Activated naive CD4-positive, alpha-beta T cell treated with anti-CD3 and anti-CD28 coated beads, Interleukin-2, amount 50 U/mL, for 16 hours (primary cell): ENCODE measurements at places on chromosomes 2 and 18.
A peak's percentile ranks its signal among the peaks of the same experiment; 100 is the strongest.

DNA sequence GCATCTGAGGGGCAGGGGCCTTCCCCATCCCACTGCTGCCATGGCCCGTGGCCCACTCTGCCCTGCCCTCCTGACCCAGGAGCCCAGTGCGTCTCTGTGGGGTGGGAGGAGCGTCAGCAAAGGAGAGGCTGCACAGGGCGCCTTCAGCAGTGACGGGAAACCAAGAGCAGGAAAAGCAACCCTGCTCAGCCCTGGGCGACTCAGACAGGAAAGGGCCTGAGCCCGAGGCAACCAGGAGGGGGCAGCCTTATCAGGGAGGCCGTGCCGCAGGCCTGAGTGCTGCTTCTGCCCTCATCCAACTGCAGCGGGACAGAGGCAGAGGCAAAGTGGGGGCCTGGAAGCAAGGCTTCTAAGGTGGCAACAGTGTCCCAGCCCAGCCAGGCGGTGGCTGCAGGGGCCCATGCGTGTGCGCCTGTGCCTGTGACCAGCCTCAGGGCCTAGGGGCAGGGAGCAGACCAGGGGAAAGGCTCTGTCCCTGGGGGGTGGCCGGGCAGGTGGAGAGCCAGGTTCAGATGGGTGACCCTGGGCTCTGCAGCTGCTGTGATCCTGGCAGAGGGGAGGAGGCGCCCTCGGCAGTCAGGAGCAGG is 23.3 kb upstream of the ALPI start:
- no peak for DNase-seq

GRCh38 chr18:40222776-40223175 is 1732.3 kb upstream of the PIK3C3 start:
- no peak for DNase-seq

- DNase-seq, result no peak
Observed at GRCh38 chr2:236180831-236181453, 12.8 kb upstream of the GBX2 start.

DNA sequence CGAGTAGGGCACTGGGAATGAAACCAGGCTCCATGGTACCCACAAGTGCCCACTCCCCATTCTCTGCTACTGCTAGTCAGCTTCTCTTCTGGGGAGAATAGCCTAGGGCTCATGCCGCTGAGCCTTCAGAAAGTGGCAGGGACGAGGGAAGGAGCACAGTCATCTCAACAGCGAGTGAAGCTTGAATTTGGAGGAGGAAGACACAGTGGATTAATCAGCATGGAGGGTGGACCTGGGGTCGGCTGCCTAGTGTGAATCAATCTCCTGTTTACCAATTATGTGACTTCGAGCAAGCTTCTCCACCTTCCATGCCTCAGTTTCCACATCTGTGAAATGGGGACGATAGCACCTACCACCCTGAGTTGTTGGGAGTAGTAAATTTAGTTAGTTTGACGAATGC is 157.0 kb downstream of the SEPTIN10 start:
- DNase-seq, result no peak

- peak; percentile 41 for DNase-seq
Observed at GRCh38 chr2:7672027-7672684, 754.9 kb downstream of the RNF144A start.

- DNase-seq, result no peak
Observed at GRCh38 chr18:55351980-55352714, 235.8 kb downstream of the TCF4 start.

DNA sequence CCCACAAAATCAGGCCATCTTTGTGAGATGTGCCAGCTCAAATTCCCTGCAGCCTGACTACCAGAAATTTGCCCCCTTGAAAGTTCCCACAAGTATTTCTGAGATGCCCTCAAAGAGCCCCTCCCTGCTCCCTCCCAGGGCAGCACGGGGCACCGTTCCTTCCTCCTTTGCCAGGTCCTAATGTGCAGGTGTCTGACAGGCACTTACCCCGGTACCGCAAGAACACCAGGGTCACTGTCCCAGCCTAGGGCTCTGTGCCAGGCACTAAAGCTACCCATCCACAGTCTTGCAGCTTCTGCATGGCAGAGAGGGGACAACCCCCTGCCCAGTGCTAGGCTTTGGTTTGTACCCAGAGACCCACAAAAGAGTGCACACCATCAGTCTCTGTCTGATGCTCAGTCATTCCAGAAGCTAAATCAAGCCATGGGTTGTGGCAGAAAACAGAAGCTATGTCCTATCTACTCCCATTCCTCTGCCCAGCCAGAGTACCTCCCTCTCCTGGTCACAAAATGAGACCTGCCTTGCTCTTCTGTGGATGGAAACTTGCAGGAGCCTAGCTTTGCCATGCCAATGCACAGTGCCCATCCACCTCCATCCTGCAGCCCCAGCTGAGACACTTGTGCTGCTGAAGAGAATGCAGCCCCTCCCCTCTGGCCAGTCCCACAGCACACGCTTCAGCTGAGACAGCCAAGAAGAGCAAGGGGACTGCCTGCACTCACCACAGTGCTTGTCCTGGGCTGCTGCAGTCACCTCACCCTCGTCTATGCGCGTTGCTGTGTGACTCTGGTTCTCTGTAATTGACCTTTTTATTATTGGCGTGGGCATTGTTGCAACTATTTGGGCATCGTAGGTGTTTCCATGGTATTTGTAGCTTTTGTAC is 48.7 kb downstream of the INPP5D start:
- no peak for DNase-seq

DNA sequence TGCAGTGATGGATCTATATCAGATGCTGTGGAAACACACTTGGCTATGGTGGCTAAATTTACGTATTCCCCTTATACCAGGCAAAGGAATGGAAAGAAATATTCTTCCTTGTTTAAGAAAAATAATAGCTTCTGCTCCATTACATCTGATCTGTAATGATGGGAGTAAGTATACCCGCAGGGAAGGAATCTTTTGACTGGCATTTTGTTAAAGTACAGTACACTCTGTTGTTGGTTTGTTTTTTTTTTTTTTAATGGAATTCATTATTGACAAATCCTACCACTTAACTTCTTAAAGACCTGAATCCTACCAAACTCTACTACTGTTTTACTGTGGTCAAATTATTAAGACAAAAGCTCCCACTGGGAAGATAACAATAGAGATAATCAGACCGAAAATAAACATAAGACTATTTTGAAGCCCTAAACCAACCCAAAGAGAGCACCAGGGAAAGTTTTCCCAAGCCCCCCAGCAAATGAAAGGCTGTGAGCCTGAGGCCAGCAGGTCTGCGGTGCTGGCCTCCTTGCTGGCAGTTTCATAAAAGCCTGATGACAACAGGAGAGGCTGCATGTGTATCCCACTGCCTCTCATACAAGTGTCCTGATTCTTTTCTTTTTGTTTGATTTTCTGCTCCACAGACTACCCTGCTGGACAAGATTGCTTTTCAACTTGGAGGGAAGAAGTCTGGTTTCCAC is 101.0 kb downstream of the SLC25A12 start:
- DNase-seq, result no peak

DNA sequence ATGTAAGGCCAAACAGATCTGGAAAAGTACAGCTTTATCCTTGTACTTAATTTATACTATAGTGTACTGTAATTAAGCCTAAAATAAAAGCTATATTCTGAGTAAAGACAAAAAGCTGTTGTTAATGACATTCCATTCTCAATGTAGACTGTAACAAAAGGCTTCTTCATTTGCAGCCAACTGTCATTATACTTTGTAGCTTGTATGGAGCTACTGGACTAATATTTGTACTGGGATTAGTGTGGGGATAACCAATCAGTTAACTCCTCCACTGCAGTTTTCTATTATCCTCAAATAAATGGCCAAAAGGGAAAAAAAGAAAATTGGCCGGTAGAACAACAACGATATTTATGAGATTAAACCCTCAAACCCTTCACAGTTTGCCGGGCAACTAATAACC is 66.5 kb downstream of the STK39 start:
- DNase-seq, result no peak

- no peak for DNase-seq
Observed at GRCh38 chr18:75784390-75784789, 356.9 kb upstream of the SMIM21 start.

GRCh38 chr2:150729495-150729955 is 242.1 kb upstream of the RND3 start:
- DNase-seq, result no peak

DNA sequence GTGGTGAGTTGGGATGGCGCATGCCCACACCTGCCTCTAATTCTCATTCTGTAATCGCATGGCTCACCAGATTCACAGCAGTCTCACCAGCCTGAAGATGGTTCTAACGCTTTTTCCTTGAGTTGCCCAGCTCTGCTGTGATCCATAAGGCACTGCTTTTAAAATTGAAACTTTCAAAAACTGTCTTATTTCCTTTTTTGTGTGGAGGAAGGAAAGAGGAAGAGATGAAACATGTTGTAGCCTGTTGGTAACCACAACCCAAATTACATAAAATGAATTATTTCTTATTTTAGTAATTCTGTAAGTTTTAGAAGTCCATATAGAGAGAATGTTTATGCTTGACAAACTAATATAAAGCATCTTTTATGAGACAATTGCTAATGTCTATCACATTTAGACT is 165.4 kb downstream of the RBM43 start:
- no peak for DNase-seq

DNA sequence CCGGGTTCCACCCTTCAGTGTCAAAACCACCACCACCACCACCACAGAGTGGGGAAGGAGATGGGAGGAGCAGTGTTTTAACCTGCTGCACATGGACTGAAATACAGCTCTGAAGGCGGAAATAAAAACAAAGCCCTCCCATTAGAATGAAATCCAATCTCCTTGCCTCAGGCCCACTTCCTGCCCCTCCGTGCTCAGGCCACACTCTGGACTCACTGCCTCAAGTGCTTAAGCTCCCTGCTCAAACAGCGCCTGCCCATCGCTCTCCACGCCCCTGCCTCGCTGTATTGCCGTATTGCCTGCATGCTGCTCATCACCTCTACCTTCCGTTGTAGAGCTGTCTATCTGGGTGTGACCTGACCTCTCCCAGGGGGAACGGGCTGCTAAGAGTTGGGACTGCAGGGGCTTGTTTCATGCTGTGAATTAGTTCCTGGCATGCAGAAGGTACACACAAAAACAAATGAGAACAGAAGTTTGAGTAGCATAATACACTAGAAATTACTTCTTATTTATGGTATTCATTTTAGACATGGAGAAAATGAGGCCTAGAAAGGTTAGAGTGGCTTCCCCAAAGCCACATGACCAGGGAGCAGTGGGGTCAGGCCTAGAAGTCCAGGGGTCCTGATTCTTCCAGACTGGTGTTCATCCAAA is 31.6 kb upstream of the NEB start:
- DNase-seq, result no peak

DNA sequence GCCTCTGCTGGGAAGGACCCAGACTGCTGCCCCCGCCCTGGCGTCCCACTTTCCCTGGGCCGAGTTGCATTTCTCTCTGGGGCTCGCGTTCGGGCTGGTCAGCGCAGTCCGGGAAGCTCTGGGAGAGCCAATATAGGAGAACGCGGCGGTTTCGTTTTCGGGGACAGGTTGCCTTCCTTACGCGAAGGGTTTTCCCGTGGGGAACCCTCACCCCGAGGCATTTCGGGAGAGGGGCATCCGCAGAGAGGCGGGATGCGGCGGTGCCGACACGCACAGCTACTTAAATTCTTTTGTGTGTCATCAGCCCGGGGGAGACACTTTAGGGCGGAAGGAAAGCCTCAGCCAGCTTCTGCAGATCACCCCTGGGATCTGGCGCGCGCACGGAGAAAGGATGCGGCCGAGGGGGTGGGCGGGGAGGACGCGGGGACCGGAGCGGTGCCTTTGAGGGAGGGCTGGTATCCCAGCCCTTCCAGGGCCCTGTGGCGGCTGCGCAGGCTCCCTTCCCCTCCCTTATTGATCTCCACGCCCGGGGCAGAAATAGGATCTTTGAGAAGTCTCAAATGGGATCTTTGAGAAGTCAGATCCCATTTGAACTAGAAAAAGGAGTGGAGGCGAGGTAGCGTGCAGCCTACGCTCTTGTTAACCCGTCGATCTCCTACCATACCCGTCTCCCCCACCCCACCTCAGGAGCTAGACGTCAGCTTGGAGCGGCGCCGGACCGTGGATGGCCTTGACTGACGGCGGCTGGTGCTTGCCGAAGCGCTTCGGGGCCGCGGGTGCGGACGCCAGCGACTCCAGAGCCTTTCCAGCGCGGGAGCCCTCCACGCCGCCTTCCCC is 1.2 kb downstream of the GATA6 start:
- DNase-seq, result no peak

- DNase-seq, result no peak
Observed at GRCh38 chr18:48949050-48949605, 1.6 kb downstream of the SMAD7 start.
